RCC 7860 (cell line): ENCODE measurements at places on chromosomes 1 and 21.

DNA sequence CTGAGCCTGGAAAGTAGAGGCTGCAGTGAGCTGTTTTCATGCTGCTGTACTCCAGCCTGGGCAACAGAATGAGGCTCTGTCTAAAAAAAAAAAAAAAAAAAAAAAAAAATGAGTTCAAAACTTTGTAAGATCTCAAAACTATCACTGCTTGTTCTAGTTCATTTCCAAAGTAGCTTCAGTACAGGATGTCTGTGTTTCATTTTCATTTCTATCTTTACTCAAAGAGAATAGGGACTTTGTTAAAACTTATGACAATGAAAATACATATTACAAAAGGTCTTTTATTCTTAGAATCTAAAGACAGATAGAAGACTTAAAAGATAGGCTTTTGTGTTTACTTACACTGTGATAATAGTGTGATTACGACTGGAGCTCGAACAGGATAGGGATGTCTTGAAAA is 709.7 kb downstream of the ADGRL2 start:
- DNase-seq = no peak

DNA sequence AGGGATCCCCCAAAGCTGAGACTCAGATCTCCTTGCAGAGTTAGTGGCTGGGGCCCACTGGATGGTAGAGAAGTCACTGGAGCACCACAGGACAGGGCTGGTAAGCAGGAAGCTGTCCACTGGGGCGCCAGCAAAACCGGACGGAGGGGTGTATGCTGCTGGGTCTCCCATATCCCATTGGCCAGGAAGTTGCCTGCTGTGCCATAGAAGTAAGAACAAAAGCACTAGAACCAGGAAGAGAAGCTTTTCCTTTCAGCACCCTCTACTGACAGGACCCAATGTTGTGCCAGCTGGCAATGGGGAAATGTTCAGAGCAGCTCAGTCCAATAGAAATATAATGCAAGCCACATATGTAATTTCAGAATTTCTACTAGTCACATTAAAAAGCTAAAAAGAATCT is 146.6 kb downstream of the SPATA46 start:
- no peak for DNase-seq

DNA sequence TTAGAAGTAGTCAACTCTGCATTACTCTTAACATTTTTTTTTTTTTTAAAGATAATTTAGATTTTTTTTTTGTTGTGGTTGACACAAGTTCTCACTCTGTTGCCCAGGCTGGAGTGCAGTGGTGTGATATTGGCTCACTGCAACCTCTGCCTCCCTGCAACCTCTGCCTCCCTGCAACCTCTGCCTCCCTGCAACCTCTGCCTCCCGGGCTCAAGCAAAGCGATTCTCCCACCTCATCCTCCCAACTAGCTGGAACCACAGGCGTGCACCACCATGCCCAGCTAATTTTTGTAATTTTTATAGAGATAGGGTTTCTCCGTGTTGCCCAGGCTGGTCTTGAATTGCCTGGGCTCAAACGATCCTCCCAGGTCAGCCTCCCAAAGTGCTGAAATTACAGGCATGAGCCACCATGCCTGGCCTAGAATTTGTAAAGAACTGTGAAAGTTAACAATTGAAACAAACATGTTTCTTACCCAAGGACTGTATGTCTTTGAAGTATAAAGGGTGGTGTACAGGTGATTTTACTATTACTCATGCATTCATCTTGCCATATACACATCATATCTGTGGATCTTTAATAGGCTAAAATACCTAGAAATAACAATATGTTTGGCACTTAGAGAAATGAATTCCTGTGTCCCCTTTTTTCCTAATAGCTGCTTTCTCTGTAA is 114.7 kb downstream of the ATP5PO start:
- no peak for DNase-seq

- no peak for DNase-seq
Observed at GRCh38 chr1:20445956-20446355, 40.1 kb downstream of the CAMK2N1 start.

DNA sequence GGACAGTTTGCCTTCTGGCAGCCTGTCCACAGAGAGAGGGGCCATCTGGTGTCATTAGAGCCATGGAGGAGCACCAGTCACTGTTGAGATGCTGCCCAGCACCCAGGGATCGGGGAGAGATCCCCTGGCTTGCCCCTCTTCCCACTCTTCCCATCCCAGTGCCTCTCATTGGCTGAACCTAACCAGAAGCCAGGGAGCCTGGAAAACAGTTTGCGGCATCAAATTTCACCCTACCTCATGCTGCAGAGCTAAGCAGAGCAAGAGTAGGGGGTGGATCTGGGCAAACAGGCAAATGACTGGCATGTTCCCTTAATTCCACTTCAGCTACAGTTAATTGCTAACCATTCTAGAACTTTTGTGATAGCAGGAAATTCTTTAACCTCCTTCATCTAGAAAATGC is 19.1 kb downstream of the TRAF5 start:
- no peak for DNase-seq

GRCh38 chr1:65470766-65471165 is 50.3 kb downstream of the LEPR start:
- no peak for DNase-seq

DNA sequence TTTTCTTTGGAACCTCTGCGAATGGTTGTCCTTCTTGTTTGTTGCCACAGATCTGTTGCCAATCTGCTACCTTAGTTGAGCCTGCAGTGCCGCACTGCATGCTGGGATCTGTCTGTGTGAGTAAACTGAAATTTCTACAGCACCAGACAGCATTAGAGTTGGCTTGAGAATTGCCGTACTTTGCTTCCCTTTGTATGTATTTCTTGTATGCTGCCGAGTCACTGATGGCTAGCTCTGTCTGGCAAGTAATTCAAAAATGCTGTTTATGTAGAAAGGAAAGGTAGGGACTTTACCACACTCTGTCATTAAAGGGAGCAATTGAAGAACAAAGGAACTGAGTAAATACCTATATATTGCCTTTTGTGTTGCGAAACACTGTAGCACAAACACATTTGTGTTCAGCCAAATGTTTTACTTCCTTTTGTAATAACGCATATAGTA is 857.4 kb downstream of the USP25 start:
- DNase-seq = no peak
